Ammon's horn (tissue), 1 donor: ENCODE measurements at places on chromosomes 13 and 19.

DNA sequence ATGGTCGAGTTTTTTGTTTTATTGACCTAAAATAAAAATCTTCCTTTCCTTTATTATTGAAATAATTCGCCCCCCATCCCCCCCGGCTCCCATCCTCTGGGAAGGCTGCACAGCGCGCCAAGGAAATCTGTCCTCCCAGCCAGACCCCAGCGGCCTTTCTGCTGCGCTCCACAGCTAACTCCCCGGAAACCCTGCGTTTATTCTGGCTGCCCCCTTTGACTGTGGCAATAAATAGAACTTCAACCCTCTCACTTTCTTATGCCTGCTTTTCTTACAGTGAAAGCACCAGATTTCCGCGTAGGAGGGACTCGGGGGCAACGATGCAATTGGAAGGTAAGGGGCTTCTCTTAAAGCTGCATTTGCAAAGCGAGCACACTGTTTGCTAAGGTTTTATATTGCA lies 9.7 kb upstream of the C19orf12 start:
- DNase-seq, result no peak

- no peak for DNase-seq
Observed at GRCh38 chr13:109427695-109428094, 358.7 kb downstream of the IRS2 start.

DNA sequence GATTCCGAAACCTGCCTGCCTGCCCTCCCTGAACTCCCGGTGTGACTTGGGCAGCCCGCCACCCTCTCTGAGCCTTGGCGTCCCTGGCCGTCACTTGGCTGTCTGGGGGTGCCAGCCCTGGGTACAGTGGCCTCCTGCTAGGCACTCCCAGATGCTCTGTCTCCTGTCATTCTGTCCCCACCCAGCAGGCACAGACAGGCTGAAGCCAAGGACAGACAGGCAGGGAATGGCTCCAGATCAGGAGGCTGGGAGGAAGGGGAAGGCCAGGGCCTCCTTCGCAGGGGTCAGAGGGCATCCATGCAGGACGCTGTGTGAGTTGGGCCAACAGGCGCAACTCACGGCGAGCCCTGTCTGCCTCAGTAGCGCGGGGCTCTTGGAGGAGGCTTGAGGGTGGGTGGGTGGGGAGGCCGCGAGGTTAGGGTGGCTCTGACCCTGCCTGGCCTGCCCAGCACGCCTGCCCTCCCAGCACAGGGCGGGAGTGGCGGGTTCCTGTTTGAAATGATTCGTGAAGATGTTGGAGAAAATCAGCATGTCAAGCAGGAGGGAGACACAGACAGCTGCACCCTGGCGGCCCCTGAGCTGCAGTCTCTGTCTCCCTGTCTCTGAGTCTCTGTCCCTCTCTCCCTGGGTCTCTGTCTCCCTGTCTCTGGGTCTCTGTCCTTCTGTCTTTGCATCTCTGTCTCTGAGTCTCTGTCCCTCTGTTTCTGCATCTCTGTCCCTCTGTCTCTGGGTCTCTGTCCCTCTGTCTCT lies 19.7 kb downstream of the KLHL26 start:
- DNase-seq, result no peak

DNA sequence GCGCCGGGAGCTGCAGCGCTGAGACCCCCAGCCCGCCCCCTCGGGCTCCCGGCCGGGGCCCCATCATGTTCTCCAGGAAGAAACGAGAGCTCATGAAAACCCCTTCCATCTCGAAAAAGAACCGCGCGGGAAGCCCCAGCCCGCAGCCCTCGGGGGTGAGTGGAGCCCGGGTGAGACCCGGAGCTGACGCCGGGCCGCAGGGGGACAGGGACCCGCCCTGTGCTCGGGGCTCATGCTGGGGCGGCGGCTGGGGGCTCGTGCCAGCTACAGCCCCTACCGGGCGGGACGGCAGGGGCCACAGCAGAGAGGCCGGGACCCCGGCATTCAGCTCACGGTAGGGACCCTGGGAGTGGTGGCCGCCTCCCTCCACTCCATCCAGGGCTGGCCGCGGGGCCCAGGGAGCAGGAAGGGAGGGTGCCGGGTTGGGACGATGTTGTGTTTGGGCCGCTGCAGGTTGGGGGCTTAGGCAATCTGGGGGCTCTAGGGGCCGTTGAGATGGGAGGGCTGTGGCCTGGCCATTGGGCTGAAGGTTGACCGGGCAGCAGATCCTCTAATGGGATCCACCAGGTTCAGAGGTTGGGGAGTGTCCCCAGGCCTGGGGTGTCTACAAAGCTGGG lies 482 bp downstream of the ARHGAP45 start:
- no peak for DNase-seq

GRCh38 chr13:42039457-42039945 lies 8.9 kb upstream of the DGKH start:
- DNase-seq, result peak; percentile 33

DNA sequence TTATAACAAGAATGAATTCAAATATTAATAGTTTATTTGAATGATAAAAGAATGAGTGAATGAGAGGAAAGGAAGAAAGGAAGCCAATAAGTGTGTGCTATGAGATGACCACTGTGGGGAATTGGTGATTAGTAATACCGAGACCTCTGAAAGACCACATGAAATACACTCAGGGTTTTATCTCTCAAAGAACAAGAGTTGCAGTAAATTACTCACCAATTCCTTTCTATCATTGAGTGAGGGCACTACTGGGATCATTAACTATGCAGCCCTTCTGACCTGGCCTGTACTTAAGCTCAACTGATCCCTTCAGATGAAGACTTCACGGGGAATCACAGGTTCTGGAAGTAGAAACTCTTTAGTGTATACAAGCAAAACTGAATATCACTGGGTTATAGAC lies 1636.1 kb downstream of the SLITRK5 start:
- no peak for DNase-seq

DNA sequence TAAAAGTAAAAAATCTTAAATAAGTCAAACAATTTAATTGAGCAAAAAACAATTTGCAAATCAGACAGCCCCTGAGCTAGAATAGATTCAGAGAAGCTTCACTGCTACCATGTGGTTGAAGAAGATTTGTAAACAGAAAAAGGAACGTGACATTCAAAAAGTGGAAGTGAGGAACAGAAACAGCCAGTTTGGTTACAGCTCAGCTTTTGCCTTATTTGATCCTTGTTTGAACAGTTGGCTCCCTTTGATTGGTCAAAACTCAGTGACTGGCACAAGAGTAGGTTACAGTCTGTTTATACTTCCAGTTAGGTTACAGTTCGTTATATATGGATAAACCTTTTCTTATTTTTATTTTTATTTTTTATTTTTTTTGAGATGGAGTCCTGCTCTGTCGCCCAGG lies 5.8 kb downstream of the ZNF221 start:
- DNase-seq, result no peak
